BJ (cell line): ENCODE measurements at places on chromosomes 1 and 21. TPM values are rescaled to one million over a fixed set of nuclear protein-coding genes. Genes with fewer than 3 reads are reported as not detected.
A peak's percentile ranks its signal among the peaks of the same experiment; 100 is the strongest.

- no peak for DNase-seq
Measured at GRCh38 chr1:54453509-54453908, 47.3 kb upstream of the SSBP3 start.

DNA sequence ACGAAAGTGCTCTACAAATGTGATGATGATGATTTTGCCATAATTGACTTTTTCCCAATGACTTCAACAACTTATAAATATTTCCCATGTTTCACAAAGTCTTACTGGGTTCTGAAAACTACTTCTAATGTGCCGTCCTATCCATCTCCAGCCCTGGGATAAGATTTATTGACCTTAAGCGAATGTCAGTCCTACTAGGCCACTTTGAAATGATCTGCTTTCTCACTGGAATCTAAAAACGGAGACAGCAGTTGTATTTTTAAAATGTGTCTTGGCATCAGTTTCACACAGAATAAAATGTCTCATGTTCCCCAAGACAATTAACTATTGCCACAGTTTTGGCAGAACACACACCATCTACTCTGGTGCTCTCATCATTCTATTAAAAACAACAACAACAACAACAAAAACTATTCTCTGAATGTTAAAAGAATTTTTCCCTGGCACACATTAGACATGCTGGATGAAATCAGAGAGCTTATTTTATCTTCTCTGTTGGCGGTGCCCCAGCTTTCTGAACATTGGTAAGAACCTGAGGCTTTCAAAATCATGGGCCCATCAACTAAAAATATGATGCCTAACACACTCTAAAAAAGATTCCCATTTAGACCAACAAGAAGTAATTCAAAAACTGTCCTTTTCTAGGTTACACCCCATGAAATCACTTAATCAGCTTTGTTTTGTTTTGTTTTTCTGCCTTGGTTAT lies 23.1 kb upstream of the DNASE2B start:
- DNase-seq = peak; percentile 26

- DNase-seq = no peak
Measured at GRCh38 chr1:234125283-234125682, 220.8 kb downstream of the SLC35F3 start.

CCSAP gene
- polyA plus RNA-seq = 1.4 and 3.9 TPM in 2 replicates

GRCh38 chr1:231241750-231242149 lies 738 bp downstream of the GNPAT start:
- no peak for DNase-seq
